Suprapubic skin (tissue), 4 donors: ENCODE measurements at places on chromosomes 12 and 14.

GRCh38 chr12:442235-442884 lies 17.4 kb upstream of the B4GALNT3 start:
- H3K27ac ChIP-seq = no peak overlapping the region
- no peak for DNase-seq
- no peaks in the 10 kb centered on the region for H3K4me1 ChIP-seq
- H3K36me3 ChIP-seq = peaks cover 8% of the 10 kb centered on the region
- no peaks in the 10 kb centered on the region for H3K27me3 ChIP-seq

GRCh38 chr14:26389646-26390508 lies 208.0 kb downstream of the NOVA1 start:
- H3K4me1 ChIP-seq = peaks cover 5% of the 10 kb centered on the region
- H3K27ac ChIP-seq = no peak overlapping the region
- no peaks in the 10 kb centered on the region for H3K36me3 ChIP-seq
- no peaks in the 10 kb centered on the region for H3K27me3 ChIP-seq

GRCh38 chr14:88289234-88289633 lies 33.8 kb downstream of the KCNK10 start:
- DNase-seq = no peak
- H3K27ac ChIP-seq = no peak overlapping the region
- H3K4me1 ChIP-seq = no peaks in the 10 kb centered on the region
- H3K4me3 ChIP-seq = no peak overlapping the region
- no peaks in the 10 kb centered on the region for H3K27me3 ChIP-seq
- H3K36me3 ChIP-seq = no peaks in the 10 kb centered on the region

- no peaks in the 10 kb centered on the region for H3K36me3 ChIP-seq
- H3K4me1 ChIP-seq = peaks cover 19% of the 10 kb centered on the region
- DNase-seq = no peak
- H3K27ac ChIP-seq = no peak overlapping the region
Observed at GRCh38 chr12:88328090-88328489, 186.0 kb downstream of the TMTC3 start.

DNA sequence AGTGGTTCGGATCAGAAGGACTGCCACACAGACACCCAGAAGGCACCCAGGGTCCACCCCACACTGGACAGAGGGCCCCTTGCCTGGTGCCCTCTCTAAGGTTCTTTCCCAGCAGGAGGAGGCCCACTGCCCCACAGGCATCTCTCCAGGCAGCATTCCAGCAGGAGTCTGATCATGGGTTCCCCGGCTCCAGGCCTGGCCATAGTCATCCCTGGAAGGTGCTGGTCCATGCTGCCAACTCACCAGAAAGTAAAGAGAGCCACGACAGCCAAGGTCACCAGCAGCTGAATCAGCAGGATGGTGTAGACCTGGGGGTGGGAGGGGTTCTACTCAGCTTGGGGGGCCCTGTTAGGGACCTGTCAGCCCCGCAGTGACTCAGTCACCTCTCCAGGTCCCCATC lies 6.4 kb downstream of the FAIM2 start:
- peaks cover 29% of the 10 kb centered on the region for H3K4me1 ChIP-seq
- no peak overlapping the region for H3K27ac ChIP-seq
- H3K4me3 ChIP-seq = no peak overlapping the region
- no peak for DNase-seq
- no peaks in the 10 kb centered on the region for H3K27me3 ChIP-seq

DNA sequence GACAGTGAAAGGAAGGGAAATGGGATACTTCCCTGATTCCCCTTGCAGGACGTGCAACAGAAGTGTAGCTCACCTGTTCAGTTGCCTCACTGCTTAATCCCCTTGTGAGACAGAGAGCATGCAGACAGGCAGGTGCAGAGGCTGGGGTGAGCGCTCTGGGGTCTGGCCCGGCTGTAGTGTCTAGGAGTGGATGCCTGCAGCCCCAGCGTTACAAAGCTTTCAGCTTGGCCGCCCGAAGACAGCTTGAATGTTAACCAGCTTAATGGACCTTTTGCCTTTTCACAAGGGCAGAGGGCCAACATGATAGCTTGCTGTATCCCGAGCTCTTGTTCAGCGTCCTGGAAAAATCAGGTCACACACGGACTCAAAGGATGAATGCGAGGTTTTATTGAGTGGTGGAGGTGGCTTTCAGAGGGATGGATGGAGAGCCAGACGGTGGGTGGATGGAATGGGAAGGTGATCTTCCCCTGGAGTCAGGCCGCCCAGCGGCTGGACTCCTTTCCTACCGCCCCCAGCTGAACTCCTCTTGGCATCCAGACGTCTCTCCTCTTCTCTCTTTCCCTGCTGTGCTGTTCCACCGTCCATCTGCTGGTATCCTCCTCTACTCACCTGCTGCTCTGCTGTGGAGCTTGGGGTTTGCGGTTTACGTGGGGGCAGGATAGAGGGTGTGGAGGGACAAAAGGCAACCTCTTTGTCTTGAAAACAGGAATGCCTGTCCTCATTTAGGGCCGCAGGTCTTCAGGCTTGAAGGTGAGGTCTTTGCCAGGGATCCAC lies 86.2 kb upstream of the RESF1 start:
- H3K4me1 ChIP-seq = no peaks in the 10 kb centered on the region
- no peaks in the 10 kb centered on the region for H3K27me3 ChIP-seq
- no peak overlapping the region for H3K4me3 ChIP-seq
- no peak for DNase-seq
- no peaks in the 10 kb centered on the region for H3K36me3 ChIP-seq
- H3K27ac ChIP-seq = no peak overlapping the region

- no peak overlapping the region for H3K27ac ChIP-seq
- DNase-seq = no peak
- no peaks in the 10 kb centered on the region for H3K36me3 ChIP-seq
- no peak overlapping the region for H3K4me3 ChIP-seq
- H3K27me3 ChIP-seq = no peaks in the 10 kb centered on the region
- no peaks in the 10 kb centered on the region for H3K4me1 ChIP-seq
Observed at GRCh38 chr14:59148334-59148900, 40.0 kb upstream of the DAAM1 start.

DNA sequence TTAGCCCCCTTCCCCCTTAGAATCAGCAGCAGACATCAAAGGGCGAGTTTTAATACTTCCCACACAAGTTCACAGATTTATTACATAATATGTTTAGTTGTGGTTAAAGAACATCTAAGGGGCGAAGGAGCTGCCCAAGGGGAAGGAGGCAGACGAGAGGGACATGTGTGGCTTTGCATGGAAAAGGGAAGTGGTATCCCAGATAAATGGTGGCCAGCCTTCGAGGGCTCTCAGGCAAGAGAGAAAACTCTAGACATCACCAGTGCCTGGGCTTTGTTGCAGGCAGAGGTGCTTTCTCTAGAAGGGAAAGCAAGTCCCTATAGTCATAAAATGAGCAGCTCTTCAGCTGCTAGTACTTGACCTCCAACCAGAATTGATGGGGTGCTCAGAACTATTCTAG lies 121.2 kb downstream of the CACNA1C start:
- no peak for DNase-seq
- no peaks in the 10 kb centered on the region for H3K36me3 ChIP-seq
- H3K4me3 ChIP-seq = no peak overlapping the region
- H3K27ac ChIP-seq = no peak overlapping the region
- no peaks in the 10 kb centered on the region for H3K27me3 ChIP-seq

- no peaks in the 10 kb centered on the region for H3K4me1 ChIP-seq
- no peak overlapping the region for H3K4me3 ChIP-seq
- no peaks in the 10 kb centered on the region for H3K36me3 ChIP-seq
Observed at GRCh38 chr12:67820694-67821093, 168.6 kb upstream of the IFNG-AS1 start.

DNA sequence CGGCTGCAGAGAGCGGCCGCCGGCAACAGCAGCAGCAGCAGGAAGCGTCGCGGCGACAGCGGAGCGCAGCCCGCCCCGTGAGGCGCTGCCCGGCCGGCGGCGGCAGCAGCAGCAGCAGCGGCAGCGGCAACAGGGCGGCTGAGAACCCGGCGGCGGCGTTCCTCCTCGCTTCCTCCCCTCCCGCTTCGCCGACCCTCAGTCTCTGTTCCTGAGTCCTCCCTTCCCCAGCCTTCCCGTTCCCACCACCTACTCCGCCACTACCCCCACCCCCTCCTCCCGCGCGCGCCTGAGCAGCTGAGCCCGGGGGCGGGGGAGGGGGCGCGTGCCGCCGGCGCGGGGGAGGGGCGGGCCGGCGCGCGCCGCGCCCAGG lies 310 bp downstream of the BICDL1 start:
- H3K27ac ChIP-seq = peak overlapping the region; percentile 77
- H3K4me3 ChIP-seq = peak overlapping the region; percentile 71
- peaks cover 25% of the 10 kb centered on the region for H3K4me1 ChIP-seq
- no peak for DNase-seq
- peaks cover 20% of the 10 kb centered on the region for H3K27me3 ChIP-seq

DNA sequence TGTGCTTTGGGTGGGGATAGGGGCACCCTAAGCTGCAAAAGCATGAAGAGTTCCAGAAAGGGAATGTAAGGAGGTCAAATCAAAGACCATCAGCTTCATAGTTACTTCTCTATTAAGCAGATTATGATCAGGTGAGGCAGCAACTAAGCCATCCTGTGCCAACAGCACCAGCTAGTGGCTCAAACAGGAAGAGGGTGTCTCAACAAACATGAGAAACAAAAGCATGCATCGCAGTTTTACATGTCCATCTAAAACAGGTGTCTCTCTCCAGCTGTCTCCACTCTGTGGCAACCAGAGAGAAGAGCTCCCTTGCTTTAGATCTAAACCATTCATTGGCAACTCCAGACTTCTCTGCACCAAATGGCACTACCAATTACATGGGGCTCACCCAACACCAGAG lies 52.9 kb downstream of the ACTN1 start:
- peaks cover 19% of the 10 kb centered on the region for H3K36me3 ChIP-seq
- no peak overlapping the region for H3K27ac ChIP-seq
- H3K27me3 ChIP-seq = no peaks in the 10 kb centered on the region
- peaks cover 6% of the 10 kb centered on the region for H3K4me1 ChIP-seq

- H3K36me3 ChIP-seq = no peaks in the 10 kb centered on the region
- H3K4me3 ChIP-seq = no peak within 1 kb of the TSS
- H3K27ac ChIP-seq = no peak within 1 kb of the TSS
- H3K27me3 ChIP-seq = no peaks in the 10 kb centered on the region
- no peak for DNase-seq
Observed at GRCh38 chr12:102197789-102198188, at the start of gene PMCH. Gene PMCH, minus strand, starts transcription at chr12:102197833. Its CDS starts 63 bp downstream, at chr12:102197770.

DNA sequence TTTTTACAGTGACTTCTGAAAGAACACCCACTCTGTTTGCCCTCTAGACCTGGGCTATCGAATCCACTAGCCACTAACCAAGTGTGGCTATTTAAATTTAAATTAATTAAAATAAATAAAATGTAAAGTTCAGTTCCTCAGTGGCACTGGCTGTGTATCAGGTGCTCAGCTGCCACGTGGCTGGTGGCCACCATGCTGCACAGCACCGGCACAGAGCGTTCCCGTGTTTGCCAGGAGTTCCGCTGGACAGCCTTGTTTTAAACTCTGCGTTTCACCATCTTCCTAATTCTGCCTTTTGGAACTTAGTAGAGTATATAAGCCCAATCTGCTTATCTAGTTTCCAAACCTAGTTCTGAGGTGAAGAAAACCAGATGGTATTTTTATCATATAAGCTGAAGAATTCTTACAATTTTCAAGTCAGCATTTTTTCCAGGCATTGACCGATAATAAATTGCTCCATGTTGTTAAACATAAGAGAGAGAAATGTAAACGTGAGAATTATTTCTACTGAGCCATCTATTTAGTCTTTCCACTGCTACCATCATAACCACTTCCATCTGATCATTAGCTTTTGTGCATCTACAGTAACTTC lies 339.0 kb downstream of the CACNA1C start:
- no peaks in the 10 kb centered on the region for H3K27me3 ChIP-seq
- H3K4me1 ChIP-seq = peaks cover 11% of the 10 kb centered on the region
- DNase-seq = no peak
- no peak overlapping the region for H3K4me3 ChIP-seq
- H3K27ac ChIP-seq = no peak overlapping the region

DNA sequence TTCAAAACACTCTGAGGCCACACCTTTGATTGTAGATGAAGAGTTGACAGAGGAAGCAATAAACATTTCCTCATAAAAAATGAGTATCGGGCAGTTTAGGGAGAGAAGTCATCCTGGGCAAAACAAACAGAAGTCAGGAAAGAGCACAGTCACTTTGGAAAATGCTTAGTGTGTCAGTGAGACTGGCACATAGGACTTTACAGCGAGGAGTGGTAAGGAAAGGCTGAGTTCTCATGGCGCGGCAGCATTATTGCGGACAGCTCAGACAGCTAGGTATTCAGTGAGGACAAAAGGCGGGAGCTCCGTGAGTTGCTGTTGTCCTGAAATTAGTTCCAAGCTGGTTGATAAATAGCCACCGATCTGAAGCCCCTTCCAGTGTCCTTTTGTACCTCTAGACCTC lies 229.9 kb downstream of the SNAPC1 start:
- H3K36me3 ChIP-seq = no peaks in the 10 kb centered on the region
- H3K27me3 ChIP-seq = no peaks in the 10 kb centered on the region
- no peaks in the 10 kb centered on the region for H3K4me1 ChIP-seq
- H3K4me3 ChIP-seq = no peak overlapping the region
- DNase-seq = no peak

DNA sequence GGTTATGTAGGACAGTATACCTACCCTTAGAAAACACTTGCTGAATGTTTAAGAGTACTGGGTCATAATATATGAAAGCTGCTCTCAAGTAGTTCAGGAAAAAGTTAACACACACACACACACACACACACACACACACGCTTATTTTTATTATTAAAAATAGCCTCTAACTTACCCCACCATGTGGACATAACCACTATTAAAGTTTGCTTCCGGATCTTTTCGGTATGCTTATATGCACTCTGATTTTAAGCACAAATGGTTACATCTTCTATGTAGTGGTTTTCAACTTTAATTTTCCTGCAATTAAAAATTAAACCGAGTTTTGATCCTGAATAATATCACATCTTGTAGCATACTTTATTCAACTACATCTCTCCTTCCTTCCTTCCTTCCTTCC lies 84.9 kb upstream of the TRAF3 start:
- no peak for DNase-seq
- no peak overlapping the region for H3K27ac ChIP-seq
- no peaks in the 10 kb centered on the region for H3K36me3 ChIP-seq
- H3K4me1 ChIP-seq = peaks cover 18% of the 10 kb centered on the region
- no peaks in the 10 kb centered on the region for H3K27me3 ChIP-seq

DNA sequence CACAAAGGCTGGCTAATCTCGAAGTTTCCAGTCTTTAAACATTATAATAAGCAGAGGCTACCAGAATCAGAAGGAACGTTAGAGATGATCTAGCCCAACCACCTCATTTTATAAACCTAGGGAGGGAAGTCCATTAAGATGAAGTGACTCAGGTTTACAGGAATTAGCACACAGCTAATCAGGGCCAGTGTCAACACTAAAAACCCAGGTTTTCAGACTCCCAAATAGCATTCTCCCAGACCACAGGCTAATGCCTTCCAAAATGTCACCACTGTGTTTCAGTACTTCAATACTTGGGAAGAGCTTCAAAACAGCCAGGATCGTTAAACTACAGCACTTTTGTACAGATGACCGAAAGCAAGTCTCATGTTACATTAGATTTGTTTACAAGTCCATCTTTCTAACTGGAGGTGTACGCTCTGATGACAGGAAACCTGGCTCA lies 89.2 kb downstream of the FOXN3 start:
- no peak overlapping the region for H3K27ac ChIP-seq
- DNase-seq = no peak
- H3K27me3 ChIP-seq = no peaks in the 10 kb centered on the region
- H3K4me3 ChIP-seq = no peak overlapping the region
- H3K4me1 ChIP-seq = peaks cover 11% of the 10 kb centered on the region

- H3K4me1 ChIP-seq = no peaks in the 10 kb centered on the region
- DNase-seq = no peak
- H3K27ac ChIP-seq = no peak overlapping the region
- H3K4me3 ChIP-seq = no peak overlapping the region
- no peaks in the 10 kb centered on the region for H3K36me3 ChIP-seq
- H3K27me3 ChIP-seq = peaks cover 32% of the 10 kb centered on the region
Observed at GRCh38 chr14:101665478-101666078, 95.9 kb upstream of the PPP2R5C start.
